ENCODE measurements at places on chromosomes 16 and 17.

- no peak for DNase-seq
These were observed 8.5 kb downstream of the ELOB start for GRCh38 chr16:2768403-2769089.

- DNase-seq = no peak
These were observed 7.5 kb downstream of the DNASE1L2 start for GRCh38 chr16:2243781-2244180.

DNA sequence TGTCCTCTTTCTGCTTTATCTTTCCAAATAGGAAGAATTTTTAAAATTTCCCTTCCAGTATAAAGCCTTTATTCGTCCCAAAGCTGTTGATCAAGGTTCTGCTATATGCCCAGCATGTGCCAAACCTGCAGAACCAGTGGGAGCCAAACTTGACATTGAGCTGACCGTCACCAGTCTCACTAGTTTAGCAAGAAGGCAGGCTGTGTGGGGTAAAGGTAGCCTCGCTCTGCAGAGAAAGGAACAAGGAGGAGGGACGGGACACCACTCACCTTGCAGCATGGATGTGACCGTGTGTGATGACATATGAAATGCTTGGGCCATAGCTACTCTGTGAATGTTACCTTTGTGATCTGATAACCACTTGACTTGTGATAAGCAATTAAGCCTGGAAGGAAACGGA, 392.2 kb downstream of the CPPED1 start:
- DNase-seq = no peak

DNA sequence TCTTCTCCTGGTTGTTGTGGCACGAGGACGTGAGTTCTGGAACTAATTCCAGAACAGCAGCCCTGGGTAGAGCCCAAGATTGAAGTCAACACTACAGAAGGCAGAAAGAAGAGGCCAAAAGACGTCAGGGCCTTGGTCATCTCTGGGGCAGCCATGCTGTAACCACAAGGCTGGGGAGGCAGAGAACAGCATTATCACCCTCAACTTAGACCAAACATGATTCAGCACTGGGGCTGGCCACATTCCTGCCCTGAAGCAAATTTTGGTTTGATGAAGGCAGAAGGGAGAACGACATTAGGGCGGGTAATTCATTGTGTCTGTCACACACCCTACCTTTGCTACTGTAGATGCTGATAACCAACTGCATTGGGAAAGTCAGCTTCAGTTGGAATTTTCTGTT, 9.7 kb upstream of the ALOX15B start:
- peak; percentile 23 for DNase-seq

GRCh38 chr16:11500700-11501346, 85.9 kb downstream of the LITAF start:
- no peak for DNase-seq

- no peak for DNase-seq
These were observed 94.6 kb upstream of the GSE1 start for GRCh38 chr16:85518398-85519049.

DNA sequence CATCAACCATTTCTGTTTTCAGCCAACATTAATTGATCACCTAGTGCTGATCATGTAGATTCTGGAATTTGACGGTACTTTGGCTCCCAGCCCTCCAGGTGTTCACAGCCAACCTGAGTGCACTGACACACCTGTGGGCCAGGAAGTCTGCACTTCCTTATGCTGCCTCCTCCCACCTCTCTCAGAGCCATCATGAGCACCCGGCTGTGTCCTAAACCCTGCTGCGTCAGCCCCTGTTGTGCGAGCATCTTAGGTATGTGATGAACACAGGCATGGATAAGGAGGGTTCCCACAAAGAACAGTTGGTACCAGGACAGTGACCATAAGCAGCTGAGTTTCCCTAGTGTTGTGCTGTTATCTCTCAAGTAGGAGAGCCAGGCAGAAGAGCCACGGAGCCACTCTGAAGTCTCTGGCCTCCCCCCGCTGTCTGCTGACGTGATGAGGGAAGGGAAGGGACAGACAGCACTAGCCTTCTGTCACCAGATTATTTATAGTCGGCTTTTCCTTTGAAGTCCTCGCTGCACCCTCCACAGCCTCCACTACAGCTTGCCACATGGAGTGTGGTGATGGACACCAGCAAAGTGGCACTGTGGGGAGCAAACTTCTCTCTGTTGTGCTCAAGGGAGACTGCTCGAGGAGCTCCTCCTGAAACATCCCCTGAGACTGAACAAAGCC, 162.8 kb upstream of the ANKFN1 start:
- no peak for DNase-seq

- no peak for DNase-seq
These were observed 8.9 kb upstream of the CDC42EP4 start for GRCh38 chr17:73320601-73321264.

GRCh38 chr16:83847371-83848225, 39.8 kb downstream of the HSBP1 start:
- no peak for DNase-seq

DNA sequence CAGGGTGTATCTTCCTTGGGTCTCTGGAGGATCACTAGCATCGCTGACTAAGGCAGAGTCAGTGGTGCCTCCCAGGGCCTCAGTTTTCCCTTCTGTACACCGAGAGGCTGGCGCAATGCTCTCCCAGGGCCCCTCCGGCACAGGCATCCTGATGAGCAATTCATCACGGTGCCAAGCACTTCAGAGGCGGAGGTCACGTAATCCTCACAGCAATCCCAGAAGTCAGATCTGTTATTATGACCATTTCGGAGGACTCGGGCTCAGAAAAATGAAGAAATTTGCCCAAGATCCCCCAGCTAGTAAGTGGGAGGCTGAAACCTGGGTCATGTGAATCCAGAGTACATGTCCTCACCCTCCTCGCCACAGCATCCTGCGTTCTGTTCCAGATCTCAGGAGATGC, 46.5 kb downstream of the AIPL1 start:
- DNase-seq = no peak

GRCh38 chr16:57646388-57647039, 18.1 kb downstream of the ADGRG1 start:
- no peak for DNase-seq

- peak; percentile 85 for DNase-seq
These were observed 510.6 kb downstream of the CDH13 start for GRCh38 chr16:83137326-83137781.

GRCh38 chr17:67841992-67842391, 16.7 kb downstream of the BPTF start:
- DNase-seq = no peak

DNA sequence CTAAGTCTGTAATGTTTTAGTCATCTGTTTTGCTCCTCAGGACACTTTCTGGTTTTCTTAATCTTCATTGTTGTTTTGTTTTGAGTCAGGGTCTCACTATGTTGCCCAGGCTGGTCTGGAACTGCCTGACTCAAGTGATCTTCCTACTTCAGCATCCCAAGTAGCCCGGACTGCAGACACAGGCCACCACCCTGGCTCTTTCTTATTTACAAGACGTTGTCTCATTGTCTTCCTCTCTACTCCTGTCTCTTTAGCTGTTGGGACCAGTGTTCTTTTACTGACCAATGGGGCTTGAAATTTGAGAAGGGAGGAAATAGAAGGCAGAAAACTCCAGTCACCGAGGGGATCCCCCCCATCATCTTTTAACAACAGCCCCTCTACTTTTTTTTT, 1.2 kb downstream of the SCPEP1 start:
- DNase-seq = no peak
